ENCODE measurements at places on chromosomes 7 and 10.

DNA sequence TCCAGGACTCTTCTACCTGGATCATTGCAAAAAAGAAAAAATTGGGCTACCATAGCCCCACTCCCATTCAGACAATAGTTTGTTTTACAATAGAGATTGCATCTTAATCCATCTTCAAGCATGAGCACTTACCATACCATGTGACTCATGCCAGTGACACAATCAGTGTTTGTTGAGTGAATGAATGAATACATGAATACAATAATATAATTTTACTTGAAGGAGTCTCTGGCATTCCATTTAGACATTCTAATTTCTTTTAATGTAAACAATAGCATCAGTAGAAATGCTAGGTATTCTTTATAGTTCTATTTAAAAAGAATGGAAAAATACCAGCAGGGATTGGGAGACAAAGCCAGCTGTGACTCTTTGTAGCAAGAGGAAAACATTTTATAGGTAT is 141.6 kb upstream of the AKR1E2 start:
- DNase-seq: no peak

DNA sequence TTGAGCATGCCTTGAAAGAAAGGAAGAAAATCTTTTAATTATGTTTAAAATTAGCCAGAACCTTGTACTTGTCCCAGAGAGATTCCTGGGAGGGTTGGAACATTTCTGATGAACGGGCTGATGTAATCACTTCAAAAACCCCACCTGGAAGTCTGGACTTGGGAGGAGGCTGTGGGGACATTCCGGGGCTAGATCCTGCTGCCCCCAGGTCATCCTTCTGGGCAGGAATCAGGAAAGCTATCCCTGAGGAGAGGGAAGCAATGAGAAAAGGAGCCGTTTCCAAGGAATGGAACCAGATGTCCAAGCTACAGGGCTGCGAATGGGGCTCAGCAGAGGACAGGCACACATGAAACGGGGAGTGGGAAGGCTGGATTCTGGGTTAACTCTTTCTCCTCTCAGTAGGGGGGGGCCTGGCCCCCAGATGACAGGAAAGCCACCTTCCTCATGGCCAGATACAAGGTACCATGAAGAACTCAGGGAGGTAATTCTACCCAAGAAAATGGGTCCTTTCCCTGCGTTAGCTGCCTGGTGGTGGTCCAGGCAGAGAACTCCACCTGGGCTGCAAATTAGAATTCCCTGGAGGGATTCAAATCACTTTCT is 280.1 kb downstream of the TCF7L2 start:
- peak; percentile 48 for DNase-seq

- no peak for DNase-seq
Observed at GRCh38 chr7:2663121-2663886, 24.7 kb upstream of the AMZ1 start.

- no peak for DNase-seq
Observed at GRCh38 chr7:84941291-84941690, 245.6 kb downstream of the SEMA3D start.

GRCh38 chr7:106056513-106057203 is 55.5 kb downstream of the SYPL1 start:
- peak; percentile 80 for DNase-seq

DNA sequence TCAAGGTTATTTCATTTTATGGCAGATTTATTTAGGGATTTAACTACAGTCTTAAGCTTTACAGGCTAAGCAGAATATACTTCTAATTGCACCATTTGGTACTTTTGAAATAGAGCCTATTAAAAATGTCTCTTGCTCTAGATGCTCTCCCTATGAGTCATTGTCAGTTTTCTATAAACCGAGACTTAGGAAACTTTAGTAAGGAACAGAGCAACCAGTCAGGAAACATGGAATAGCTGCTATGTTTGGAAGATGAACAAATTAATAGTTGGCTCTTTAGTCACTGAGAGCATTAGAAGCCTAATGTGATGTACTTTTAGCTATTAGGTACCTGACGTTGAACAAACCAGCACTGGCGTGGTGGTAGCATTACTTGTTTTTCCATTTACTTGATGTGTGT is 35.3 kb downstream of the INPP5F start:
- no peak for DNase-seq

GRCh38 chr7:141012044-141012685 is 2.6 kb downstream of the MRPS33 start:
- DNase-seq: no peak

- DNase-seq: no peak
Observed at GRCh38 chr10:94402843-94403379, 570 bp downstream of the TBC1D12 start.

- DNase-seq: no peak
Observed at GRCh38 chr10:66239062-66239461, 686.8 kb upstream of the LRRTM3 start.

GRCh38 chr7:30165590-30165989 is 30.8 kb downstream of the MTURN start:
- DNase-seq: no peak
